ENCODE measurements at places on chromosomes 16 and 17.

- no peak for DNase-seq
Measured at GRCh38 chr17:45396496-45397205, 36.0 kb downstream of the ARHGAP27 start.

DNA sequence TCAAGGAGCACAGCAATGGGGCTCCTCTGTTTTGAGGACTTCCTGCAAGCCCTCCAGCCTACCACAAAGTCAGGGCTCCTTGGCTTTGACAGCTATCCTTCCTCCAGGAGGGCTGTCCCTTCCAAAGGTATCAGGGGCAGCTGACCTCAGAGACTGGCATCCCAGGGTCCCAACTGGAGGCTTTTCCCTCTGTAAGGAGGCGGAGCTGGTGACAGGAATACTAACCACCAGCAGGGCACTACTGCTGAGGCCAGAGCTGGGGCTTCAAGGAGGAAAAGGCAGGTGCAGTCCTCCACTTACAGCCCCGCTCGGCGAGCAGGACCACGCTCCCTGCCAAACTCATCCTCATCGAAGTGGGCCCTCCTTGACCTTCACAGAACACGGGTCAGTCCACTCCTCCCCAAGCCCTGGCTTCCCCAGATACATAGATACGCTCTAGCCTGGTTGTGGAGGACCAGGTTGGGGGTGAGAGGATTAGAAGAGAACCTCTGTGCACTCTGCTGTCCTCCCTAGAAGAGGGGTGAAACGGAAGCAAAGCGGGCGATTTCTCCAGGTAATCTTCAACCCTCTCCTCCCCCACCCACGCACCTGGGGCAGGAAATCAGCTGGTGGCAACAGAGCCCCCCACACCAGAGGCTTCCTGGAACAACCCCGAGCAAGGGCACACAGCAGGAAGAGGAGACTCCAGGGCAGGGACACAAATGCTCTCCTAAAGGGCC is 20.5 kb downstream of the ST3GAL2 start:
- no peak for DNase-seq

GRCh38 chr16:25699069-25699468 is 7.3 kb downstream of the HS3ST4 start:
- DNase-seq, result no peak

- no peak for DNase-seq
Measured at GRCh38 chr17:18314059-18314730, 599 bp downstream of the TOP3A start.

All from activated T-helper 1 cell treated with Interleukin-2 at 50 U/mL for 16 hours (primary cell).